ENCODE measurements at places on chromosomes 11 and 22.
A peak's percentile ranks its signal among the peaks of the same experiment; 100 is the strongest.

DNA sequence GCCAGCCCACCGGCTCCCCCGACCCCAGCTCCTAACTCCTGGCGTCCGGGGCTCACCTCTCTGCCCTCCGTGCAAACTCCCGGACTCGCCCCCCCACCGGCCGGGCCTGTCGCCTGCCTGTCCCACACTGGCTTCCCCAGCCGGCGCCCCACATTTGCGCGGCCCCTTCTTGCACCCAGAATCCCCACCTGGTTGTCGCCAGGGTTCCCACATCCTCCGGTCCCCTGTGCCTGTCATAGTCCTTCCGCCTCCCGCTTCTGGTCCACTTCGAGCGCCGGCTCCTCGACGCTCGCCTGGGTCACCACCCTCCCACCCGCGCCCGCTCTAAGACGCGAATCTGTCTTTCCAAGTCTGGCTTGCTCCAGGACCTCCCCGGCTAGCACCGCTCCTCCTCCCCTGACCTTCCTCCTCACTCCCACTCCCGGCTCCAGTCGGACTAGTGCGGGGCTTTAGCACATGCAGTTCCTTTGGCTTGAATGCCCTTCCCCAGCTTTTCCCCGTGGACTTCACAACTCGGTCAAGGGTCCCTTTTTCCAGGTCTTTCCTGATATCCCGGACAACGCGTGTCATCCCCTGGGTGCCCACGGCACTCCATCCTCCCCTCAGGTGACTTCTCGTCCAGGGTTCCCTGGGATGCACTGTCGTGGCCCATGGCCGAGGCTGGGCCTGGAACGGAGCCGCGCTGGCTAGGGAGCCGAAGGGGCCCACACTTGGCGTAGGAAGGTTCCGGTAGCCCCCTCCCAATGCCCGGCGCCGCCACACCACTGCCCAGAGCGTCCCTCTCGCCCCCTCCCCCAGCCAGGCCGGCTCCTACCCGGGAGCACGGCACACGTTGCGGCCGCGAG lies 635 bp downstream of the SCARF2 start:
- DNase-seq = peak; percentile 53

DNA sequence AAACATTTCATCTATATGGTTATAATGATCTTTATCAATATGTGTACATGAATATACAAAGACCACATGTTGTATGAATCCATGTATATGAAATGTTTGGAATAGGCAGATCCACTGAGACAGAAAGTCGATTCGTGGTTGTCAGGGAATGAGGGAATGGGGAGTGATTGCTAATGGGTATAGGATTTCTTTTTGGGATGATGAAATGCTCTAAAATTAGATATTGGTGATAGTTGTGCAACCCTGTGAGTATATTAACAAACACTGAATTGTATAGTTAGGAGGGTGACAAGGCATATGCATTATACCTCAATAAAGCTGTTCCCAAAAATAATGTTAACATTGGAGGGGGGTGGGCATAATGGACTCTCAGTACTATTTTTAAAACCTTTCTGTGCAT lies 5.0 kb upstream of the PTPMT1 start:
- no peak for DNase-seq

DNA sequence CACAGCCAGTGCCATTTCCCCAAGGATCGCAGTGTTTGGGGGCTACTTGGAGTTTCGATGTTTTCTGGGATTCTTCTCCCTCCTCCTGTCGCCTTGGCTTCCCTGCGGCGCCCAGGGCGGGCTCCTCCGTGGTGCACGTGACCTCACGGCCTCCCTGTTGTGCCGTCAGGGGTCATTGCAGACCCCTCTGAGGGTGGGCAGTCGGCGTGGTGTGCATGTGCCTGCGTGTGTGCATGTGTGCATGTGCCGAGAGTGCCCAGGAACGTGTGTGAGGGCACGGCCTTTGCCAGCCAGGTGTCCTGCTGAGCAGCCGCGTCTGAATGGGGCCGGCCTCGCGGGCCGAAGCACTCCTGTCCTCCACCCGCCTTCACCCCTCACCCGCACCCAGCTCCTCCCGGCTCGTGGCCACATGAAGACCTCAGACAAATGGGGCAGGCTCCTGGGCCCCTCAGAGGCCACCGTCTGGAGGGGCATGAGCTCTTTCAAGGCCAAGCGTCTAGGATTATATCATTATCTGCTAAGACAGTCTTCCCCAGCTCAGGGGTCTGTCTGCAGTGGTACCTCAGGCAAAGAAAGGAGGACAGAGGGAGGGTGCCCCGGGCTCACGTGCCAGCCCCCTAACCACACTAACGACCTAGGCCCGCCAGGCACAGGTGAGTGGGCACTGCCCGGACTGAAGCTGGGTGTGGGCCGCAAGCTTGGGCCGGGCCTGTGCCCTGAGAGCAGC lies 9.4 kb upstream of the MRPL23 start:
- DNase-seq = no peak

GRCh38 chr11:119323532-119324033 lies 6.7 kb upstream of the MCAM start:
- peak; percentile 46 for DNase-seq

GRCh38 chr11:115607621-115608221 lies 103.5 kb upstream of the CADM1 start:
- no peak for DNase-seq

DNA sequence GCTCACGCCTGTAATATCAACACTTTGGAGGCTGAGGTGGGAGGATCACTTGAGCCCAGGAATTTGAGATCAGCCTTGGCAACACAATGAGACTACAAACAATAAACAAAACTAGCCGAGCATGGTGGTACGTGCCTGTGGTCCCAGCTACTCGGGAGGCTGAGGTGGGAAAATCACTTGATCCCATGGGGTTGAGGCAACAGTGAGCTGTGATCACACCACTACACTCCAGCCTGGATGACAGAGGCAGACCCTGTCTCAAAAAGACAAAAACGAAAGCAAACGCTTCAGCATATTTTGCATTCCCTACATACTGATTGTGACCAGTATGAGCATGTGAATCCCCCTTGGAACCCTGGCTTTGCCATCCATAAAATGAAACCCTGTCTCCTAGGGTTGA lies 33.9 kb upstream of the MN1 start:
- peak; percentile 60 for DNase-seq

- DNase-seq = peak; percentile 89
Observed at GRCh38 chr11:32088117-32088941, 2.5 kb upstream of the RCN1 start.

DNA sequence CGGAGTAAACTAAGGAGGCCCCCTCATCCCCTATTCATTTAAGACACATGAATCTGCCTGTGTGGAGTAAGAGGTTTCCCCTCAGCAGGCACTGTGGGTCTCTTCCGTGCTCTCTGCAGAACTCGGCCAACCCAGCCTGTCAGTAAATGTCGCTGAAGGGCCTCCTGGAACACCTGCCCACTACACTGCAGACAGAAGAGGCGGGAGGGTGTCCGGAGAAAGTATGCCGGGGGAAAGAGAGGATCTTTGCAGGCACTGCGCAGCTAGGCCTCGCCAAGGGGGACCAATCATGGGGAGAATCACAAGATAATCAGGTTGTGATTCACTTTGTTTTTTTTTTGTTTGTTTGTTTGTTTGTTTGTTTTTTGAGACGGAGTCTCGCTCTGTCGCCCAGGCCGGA lies 110.8 kb downstream of the MORC2 start:
- DNase-seq = no peak

DNA sequence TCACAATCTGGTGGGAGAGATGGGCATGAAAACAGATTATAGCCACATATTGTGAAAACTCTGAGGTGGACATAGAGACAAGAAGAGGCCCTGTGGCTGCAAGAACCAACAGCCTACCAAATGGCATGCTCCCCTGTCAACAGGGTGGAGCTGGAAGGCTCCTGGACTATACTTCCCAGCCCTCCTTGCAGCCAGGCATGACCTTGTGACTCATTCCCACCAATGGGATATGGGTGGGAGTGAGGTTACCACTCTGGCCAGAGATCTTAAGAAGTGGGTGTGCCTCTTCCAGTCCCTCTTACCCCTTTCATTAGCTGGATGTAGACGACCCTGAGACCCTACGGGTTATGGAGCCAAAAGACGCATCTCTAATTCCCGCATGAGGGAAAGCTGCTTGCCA lies 126.4 kb upstream of the ZBED5 start:
- no peak for DNase-seq

DNA sequence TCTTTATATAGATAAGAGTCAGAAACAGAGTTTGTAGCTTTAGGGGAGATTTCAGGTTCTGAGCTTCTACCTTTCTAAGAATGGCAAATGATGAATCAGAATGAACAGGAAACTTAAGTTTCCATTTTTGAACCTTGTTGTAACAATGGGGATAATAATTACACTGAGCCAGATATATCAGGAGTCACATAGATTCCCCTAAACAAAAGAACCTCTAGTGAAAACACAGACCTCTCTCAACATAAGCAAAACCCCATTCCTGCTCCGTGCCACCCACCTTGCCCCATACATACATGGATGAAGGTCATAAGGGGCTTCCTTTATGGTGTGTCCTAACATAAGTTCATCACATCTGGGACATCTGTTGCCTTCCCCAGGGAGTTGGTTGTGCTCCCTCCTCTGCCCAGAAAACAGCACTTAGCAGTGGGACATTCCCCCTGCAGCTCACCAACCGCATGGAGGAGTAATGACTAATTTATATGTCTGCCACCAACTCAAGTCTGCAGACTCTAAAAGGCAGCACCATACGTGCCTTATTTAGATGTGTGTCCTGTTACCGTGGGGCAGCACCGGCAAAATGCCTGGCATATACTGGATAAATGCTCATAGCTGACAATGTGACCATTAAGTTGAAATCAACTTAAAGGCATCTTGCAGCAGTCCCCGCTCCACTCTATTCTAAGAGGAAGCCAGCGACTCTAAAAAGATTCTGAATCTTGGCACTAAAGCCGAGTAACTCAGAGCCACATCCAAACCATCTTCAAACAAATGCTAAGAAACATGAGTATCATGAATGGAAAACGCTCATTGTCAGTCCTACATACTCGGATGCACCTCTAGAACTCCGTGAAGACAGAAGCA lies 8.0 kb downstream of the JAML start:
- no peak for DNase-seq

DNA sequence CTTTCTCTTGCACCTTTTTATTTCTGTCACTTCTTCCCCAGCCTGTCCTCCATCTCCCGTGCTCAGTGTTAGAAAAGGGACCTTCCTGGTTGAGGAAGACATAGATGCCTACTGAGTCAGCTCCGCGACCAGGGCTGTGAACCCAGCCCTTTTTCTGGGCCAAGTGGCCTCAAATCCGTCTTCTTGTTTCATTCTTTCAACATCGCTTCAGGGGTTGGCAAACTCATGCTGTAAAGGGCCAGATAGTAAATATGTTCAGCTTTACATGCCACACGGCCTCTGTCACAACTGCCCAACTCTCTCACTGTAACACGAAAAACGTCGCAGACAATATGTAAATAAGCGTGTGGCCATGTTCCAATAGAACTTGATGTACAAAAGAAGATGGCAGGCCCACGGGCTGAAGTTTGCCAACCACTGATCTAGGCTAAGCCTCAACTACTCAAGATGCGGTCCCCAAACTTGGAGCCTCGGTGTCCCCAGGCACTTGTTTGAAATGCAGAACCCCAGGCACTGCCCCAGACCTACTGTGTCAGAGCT lies 338.4 kb downstream of the MN1 start:
- peak; percentile 28 for DNase-seq

DNA sequence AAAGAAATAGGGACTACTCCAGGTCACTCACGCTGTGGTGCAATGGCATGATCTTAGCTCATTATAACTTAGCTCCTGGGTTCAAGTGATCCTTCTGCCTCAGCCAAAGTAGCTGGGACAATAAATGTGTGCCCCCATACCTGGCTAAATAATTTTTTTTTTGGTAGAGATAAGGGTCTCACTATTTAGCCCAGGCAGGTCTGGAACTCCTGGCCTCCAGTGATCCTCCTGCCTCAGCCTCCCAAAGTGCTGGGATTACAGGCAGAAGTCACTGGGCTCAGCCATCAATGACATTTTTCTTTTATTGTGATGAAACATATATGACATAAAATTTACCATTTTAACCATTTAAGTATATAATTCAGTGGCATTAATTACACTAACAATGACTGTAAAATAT lies 10.6 kb downstream of the SLC5A4 start:
- no peak for DNase-seq

DNA sequence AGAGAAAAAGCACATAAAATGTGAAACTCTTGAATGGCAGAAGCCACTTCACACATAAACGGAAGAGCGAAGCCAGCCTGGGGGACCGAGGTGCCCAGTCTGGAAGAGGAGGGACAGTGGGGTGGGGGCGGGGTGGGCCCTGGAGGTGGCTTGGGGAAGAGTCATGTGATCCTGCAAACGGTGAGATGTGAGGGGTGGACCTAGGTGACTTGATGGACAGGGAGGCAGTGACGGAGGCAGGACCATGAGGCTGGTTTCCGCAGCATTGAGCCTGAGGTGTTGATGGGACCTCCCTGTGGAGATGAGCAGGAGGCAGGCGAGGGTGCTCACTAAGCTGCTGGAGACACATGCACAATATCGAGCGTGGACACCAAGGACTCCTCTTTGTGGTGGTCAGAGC lies 16.8 kb downstream of the ZDHHC24 start:
- no peak for DNase-seq

DNA sequence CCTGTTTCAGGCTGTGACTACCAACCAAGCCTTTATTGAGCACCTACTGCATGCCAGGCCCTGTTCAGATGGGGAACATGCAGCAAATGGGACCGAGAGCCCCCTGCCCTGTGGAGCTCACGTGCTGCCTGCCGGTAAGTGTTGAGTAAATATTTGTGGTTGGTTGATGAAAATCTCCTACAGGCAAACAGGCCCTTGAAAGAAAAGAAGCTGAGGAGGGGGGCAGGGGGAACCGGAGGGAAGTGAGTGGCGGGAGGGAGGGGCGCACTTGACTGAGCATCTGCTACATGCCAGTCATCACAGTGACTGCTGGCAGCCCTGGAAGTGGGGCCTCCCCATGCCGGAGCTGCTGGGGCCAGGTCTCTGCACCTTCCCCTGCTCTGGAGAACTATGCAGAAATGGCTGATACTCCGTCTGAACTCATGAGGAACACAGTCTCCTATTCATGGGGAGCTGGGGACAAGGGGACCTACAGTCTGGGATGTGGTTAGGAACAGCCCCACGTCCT lies 34.2 kb downstream of the MACROD1 start:
- DNase-seq = no peak
